HAP-1 (cell line): ENCODE measurements at places on chromosomes 6 and 20.

GRCh38 chr20:59231124-59231804 is 67.6 kb downstream of the ZNF831 start:
- no peak for DNase-seq

DNA sequence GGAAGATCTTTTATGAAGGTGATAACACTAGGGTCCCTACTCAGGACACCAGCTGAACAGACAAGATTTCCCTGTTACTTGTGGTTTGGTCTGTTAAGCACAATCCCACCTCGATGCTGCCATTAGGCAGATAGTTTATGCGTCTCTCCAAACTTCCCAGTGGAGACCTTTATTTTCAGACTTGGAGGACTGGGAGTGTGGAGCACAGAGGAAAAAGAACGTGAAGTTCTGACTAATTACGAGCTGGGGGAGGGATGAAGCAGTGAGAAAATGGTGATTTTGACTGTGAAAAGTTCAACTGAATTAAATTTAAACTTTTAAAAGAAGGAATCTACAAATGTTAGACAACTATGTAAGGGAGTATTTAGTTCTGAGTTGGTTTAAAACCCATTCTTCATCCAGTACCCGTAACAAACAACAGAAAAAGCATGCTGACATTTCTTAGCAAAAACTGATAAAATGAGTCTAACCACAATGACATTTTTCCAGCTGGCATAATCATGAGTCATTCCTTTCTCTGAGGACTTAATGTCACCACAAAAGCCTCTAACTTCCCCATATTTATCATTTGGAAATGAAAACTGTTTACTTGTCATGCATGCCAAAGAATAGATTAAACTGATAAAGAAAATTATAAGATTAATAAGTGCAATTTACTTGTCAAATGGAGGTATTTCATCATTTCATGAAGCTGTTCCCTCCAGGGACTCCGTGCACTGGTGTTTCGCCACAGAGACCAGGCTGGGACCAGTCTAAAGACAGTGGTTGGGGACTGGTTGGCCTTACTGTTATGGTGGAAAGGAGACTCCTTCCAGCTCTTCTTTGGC is 113.3 kb upstream of the SSTR4 start:
- DNase-seq, result no peak

- DNase-seq, result no peak
Observed at GRCh38 chr6:158366363-158366762, 54.1 kb downstream of the TULP4 start.

GRCh38 chr6:107582086-107582485 is 92.2 kb downstream of the SOBP start:
- DNase-seq, result no peak

DNA sequence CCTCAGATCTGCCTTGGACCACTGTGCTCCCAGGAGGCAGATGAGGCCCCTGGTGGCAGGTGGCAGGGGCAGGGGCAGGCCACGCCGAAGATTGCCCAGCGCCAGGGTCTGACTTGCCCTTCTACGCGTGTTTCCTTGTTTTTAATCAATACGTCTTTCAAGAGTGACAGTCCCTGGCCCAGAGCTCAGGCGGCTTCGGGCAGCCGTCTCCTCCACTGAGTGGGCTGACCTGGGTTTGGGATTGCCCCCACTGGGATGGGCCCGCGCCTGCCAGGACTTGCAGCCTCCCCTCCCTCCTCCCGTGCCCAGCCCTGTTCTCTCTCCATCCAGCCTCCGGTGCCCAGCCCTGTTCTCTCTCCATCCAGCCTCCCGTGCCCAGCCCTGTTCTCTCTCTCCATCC is 21.2 kb downstream of the FRMD1 start:
- DNase-seq, result no peak

GRCh38 chr20:56395166-56395565 is 2.7 kb downstream of the CSTF1 start:
- DNase-seq, result no peak

DNA sequence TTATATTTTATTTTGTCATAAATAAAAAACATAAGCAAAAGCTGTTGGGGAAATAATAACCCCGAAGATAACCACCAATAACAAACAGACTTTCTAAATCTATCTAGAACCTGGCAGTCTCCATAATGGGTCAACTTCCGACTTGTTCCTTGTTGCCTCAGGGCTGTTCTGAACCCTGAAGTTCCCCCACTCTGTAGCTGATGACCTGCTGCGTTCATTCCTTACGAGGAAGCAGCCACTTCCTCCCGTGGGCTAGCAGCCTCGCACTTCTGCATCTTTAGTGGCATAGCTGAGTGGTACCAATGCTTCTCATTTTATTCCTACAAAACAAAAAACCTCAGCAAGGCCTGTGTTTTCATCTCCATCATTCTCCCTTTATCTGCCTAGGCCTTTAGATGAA is 103.0 kb downstream of the PLEKHG1 start:
- no peak for DNase-seq

DNA sequence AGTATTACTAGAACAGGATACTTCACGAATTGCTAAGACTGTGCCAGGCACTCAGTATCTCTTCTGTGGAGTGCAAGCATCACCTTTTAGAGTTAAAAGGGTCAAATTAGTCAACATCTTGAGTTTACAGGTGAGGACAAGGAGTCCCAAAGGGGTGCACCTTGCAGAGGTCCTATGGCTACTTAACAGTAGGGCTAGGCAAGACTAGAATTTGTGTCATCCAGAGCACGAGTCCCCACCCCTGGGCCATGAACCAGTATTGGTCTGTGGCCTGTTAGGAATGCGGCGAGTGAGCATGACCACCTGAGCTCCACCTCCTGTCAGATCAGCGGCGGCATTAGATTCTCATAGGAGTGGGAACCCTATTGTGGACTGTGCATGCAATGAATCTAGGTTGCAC is 10.5 kb upstream of the DSTN start:
- no peak for DNase-seq

DNA sequence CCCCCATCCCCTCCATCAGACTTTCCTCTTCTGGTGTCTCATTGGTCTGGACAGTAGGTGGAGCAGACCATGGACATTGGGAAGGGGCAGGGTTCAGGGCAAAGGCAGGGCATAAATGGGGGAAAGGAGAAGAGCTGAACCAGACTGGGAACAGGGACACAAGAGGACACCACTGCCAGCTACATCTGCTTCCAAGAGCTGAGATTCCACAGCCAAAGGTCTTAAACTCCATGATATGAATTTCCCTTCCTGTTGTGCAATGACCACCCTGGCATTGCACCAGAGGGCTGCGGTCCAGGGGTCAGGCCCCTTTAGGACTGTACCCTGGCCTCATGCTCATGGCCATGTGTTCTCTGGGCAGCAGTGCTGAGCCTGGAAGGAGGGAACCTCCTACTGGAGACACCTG is 137.9 kb downstream of the MAFB start:
- DNase-seq, result no peak

DNA sequence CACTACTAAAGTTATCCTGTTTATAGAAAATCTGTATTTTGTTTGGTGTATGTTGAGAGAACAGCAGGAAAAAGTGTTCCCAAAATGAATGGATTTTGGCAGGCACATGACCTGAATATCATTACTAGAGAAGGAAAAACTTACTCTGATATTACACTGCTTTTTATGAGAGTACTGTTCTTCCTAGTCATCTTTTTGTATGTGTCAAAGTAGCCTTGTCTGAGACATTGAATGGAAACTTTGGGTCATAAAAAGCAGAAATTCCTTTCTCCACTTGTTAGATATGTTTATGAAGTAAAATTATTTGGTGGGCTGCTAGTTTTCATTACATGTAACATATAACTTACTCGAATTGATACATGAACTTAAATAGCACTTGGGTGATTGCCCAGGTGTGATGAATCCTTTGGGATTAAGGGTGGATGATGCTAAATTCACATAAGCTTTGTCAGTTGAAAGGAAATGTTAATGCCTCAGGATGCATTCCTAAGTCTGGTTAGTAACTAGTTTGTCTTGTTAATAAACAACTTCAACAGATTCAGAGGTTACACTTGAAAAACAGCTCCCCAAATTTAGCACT is 206.7 kb downstream of the CENPW start:
- DNase-seq, result no peak

DNA sequence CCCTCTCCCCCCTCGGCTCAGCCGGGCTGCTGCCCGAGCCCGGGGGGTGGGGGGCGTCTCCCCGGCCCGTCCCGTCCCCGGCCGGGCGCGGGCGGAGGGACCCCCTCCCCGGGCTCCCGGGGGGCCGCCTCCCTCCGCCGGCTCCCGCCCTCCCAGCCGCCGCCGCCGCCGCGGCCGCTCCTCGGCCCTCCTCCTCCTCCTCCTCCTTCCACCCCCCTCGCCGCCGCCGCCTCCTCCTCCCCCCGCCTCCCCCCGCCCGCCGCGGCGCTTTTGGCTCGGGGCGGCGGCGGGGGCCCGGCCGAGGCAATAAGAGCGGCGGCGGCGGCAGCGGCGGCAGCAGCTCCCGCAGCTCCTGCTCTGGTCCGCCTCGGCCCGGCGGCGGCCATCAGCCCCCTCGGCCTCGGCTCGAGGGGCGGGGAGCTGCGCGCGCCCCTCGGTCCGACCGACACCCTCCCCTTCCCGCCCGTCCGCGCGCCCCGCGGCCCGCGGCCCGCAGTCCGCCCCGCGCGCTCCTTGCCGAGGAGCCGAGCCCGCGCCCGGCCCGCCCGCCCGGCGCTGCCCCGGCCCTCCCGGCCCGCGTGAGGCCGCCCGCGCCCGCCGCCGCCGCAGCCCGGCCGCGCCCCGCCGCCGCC is 38.7 kb downstream of the GNAS start:
- peak; percentile 64 for DNase-seq

- DNase-seq, result no peak
Observed at GRCh38 chr6:50213146-50213545, 163.4 kb upstream of the DEFB112 start.

- no peak for DNase-seq
Observed at GRCh38 chr20:13851279-13851678, 66.5 kb downstream of the NDUFAF5 start.

- DNase-seq, result no peak
Observed at GRCh38 chr6:105459049-105459448, 56.2 kb upstream of the PREP start.

DNA sequence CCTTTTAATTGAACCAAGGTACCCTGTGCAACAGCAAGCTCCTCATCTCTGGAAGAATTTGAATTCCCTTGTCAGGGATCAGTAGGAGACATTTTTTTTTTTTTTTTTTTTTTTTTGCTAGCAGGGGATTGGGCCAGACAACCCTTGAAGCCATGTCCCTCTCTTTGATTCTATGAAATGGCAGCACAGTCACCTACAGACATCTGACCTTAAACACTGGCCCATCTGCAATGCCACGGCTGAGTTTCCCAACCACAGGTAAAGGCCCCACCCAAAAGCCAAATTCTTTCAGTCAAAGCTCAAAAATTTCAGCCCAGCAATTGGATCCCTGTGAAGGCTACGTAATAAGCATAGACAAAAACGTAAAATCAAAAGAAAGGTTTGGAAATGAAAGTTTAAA is 94.2 kb downstream of the FYN start:
- DNase-seq, result no peak

DNA sequence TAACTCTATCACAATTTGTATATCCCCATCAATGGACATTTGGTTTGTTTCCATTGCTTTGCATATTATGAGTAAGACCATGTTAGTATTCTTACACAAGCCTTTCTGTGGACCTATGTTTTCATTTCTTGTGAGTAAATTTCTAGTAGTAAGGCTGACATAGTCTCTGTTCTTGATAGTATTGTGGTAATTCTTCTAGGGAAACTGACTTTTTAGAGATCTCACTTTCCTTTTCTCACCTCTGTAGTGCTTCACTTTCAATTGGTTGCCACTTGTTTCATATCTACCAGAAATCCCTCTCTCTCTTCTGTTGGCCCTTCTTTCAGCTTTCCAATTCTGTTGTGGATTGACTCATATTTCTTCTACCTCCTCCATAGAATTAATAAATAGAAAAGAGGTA is 8.5 kb downstream of the ISM1 start:
- DNase-seq, result no peak
